ENCODE measurements at places on chromosomes 4 and X.

DNA sequence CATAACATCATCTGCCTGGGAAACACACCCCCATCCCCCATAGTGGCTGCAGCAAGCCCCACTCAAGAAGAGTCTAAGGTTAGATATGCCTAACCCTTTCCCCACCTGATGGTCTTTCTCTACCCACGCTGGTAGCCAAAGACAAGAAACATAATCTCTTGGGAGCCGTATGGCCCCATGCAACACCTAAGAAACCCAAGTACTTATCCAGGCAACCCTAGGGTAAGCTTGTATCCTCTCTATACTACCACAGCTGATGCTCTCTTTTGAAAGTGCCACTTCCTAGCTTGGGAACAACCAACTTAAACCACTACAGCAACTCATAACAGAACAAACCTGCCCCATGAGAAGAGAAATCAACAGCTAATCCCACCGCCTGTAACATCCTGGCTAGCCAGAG is 161.1 kb downstream of the MSN start:
- DNase-seq, result no peak

DNA sequence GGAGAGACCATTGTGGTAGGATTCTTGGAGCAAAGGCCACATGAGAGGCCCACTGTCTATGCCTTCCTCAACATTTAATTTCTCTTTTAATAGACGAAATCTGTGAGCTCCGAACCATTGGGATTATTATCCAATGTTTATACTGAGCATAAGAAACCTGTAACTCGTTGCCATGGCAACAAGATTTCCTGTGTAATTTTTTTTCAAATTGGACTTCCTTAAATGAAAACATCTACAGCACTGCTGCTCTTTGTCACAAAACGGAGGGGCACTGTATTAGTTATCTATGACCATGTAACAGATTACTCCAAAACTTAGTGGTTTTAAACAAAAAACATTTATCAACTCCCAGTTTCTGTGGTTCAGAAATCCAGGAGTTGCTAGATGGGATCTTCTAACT is 38.7 kb downstream of the PPP1R2C start:
- DNase-seq, result no peak

- no peak for DNase-seq
These were observed 3.5 kb upstream of the PGRMC2 start for GRCh38 chr4:128291096-128291495.

DNA sequence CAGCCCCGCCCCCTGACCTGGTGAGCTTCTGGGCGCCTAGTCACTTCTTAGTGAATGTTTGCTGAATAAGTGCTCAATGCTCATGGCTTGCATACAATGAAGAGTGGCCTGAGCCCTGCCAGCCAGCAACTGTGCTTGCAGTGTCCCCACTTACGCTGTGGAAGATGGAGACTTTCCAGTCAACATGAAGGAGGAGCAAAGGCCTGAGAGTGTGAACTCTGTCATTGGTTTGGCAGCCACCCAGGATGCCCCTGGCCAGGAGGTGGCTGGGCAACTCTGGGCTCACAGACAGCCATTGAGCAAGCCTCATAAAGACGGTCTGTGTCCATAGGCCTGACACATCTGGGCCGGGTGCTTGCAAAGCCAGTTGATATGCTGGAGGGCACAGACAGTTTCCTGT is 72.1 kb upstream of the MAMLD1 start:
- DNase-seq, result no peak

GRCh38 chr4:141599853-141600252 is 36.5 kb upstream of the IL15 start:
- no peak for DNase-seq

DNA sequence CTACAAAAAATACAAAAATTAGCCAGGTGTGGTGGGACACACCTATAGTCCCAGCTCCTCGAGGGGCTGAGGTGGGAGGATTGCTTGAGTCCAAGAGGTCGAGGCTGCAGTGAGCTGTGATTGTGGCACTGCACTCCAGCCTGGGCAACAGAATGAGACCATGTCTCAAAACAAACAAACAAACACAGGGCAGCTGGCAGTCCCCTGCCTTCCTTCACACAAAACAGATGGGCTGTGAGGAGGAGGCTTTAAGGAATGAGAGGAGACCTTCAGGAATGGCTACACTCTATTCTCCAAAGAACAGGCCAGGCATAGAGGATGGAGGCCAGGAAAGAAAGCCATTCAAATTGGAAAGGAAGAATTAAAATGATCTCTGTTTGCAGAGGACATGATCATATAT is 65.6 kb upstream of the MAML3 start:
- DNase-seq, result no peak

- no peak for DNase-seq
These were observed 186.6 kb downstream of the SOX3 start for GRCh38 chrX:140318296-140318695.

DNA sequence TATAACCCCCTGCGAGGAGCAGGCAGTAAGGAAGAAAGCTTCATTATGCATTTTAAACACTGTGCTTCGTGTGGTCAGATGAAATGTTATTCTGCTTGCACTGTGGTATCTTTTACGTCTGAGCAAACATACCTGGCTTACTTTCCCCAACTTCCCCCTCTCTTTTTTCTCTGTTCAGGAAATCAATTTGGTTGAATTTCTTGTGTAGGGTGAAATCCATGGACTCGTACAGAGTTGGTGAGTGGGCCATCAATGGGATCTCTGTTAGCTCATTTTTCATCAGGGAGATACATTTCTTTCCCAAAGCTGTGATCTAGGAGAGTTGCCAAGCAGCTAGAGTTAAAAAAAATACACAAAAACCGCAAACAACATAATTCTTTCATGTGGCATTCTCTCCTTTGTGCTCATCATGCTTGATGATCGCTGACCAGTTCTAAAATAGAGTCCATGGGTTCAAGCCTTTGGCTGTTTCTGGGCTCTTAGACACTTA is 98.5 kb downstream of the FRAS1 start:
- no peak for DNase-seq

DNA sequence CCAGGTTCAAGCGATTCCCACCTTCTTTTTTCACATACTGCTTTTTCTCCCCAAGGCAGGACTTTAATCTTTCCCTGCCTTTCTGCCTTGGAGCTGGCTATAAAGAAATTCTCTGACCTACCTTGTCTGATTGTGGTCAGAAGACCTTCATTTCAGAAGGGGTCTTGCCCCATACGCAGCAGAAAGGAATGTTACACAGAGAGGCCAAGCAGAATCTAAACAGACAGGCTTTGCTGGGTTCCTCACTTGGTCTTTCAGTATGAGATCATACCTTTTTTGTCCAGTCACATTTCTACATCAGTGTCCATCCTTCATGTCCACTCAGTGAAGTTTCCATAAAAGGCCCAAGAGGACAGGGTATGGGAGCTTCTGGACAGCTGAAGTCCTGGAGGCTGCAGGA is 108.3 kb upstream of the RBPJ start:
- no peak for DNase-seq

GRCh38 chr4:99857307-99857706 is 36.9 kb downstream of the LAMTOR3 start:
- DNase-seq, result no peak

GRCh38 chr4:169153481-169154087 is 117.2 kb downstream of the SH3RF1 start:
- no peak for DNase-seq

DNA sequence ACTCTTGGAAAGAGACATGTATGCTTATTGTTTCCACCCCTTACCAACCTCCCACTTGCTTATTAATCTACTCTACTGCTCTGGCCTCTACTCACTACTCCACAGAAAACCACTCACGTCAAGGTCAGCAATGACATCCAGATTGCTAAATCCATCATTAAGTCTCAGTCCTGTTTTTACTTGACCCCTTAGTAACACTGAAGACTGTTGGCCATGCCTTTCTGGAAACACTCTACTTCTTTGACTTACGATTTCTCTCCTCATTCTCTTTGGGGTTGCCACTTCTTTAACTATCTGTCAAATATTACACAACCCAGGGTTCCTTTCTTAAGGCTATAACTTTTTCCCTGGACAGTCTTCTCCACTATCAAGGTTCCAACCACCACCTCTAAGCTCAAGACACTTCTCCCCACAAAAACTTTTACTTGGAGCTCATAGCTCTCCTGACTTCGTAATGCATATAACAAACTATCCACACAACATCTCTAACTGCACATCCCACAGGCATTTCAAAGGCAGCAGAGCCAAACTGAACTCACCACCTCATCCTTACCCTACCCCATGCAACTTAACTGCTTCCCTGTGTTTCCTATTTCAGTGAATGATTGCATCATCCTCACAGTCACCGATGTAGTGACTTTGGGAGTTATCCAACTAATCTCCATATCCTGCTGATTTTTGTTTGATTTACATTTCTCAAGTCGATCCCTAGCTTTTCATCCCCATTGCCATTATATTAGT is 15.8 kb upstream of the MAGEA4 start:
- DNase-seq, result no peak

DNA sequence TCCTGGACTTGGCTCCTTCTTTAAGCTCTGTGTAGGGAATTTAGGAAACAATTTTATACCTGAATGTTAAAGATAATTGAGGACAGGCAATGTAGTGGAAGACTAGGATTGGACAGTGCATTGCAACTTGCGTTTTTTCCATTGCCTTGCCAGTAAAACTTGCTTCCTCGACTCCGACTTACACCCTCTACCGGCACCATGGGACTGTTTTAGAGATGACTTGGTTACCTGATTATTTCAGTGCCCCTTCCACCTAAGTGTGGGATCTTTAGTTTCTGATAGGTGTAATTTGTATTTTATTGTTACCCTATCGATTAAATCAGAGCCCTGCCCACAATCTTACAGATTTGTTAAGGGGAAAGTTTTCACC is 1.2 kb downstream of the PRPS1 start:
- no peak for DNase-seq

DNA sequence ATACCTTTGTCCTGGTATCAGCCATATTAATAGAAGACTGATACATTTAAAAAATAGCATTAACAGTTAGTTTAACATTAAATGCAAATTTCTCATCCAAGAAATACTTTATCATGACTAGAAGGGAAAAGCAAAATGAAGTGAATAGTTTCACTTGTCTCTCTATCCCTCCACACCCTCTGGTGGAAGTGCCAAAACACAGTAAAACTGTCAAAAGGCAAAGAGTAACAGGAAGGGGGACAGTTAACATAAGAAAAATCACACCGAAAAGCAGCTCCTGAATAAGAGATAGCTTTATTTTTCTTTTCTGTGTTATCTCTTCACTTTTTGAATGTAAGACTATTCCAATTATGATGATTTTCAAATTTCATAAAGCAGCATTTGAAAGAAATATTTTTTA is 187.2 kb downstream of the FBXW7 start:
- no peak for DNase-seq

- no peak for DNase-seq
These were observed 32.3 kb downstream of the BCOR start for GRCh38 chrX:40065296-40066046.

- DNase-seq, result no peak
These were observed at the start of gene EFHC2 for GRCh38 chrX:44343412-44344141. Gene EFHC2, minus strand, starts transcription at chrX:44343672. Its CDS starts 84 bp downstream, at chrX:44343588.

DNA sequence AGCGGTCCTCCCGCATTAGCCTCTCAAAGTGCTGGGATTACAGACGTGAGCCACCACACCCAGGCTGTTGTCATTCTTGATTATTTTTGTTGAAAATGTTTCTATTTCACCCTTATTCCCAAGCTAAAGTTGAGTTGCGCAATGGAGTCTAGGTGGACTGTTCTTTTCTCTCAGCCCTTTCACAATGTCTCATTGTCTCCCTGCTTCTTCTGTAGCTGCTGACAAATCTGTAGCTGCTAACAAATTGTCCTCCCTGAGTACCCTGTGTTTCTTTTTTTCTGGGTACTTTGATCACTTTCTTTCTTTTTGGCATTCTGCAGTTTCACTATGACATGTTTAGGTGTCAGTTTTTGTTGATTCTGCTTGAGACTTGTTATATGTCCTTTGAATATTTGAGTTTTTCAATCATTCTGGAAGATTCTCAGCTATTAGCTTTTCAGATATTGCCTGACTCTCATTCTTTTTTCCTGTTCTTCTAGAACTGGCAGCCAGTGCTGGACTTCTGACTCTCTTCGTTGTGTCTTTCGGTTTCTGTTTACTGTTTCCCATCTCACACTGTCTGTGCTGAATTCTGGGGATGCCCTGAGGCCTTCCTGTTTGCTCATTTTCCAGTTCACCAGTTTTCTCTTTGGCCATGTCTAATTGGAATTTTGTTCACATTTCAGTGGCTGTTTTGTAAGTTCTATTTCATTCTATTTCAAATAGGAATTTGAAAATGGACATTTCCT is 6.6 kb downstream of the ABCD1 start:
- DNase-seq, result no peak

DNA sequence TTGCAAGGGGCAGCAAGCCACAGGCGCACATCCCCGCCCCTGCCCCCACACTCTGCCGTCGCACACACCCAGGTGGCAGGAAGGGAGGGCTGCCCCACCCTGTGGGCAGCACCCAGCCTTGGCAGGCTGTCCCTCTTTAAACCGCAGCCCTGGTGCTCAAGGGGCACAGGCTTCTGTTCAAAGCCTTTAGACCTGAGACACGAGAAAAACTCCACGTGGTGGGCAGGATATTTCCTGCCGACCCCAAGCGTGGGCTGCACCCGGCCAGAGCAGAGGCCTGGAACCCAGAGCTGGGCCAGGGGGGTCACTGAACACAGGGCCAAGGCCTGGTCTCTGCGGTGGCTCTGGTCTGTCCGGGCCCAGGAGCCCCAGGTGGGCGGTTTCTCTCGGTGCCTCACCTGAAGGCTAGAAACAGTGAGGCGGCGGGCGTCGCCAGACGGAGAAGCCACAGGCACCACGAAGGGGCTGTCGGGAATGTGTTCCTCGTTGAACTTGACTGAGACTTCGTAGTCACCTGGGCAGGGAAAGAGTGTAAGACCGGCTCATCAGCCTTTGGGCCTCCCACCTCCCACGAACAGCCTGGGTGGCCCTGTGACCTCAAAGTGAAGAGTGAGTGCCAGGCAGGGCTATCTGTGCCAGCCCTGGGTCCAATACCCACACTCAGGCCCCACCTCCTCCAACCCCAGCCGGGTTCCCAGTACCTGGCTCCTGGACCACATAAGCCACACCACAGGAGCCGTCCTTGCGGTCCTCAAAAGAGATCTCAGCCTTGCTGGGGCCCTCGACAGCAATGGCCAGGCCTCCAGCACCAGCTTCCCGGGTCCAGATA is 23.0 kb downstream of the FLNA start:
- DNase-seq, result no peak

DNA sequence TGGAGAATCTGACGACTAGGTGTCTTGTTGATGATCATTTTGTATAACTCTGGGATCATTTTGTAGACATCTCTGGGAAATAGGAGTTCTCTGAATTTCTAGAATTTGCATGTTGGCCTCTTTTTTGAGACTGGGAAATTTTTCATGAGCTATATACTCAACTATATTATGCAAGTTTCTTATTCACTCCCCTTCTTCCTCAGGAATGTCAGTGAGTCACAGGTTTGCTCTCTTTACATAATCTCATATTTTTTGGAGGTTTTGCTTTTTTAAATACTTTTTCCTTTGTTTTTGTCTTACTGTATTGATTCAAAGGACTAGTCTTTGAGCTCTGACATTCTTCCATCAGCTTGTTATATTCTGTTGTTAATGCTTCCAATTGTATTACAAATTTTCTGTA is 1324.2 kb downstream of the TECRL start:
- no peak for DNase-seq

GRCh38 chr4:3741217-3742011 is 24.8 kb upstream of the ADRA2C start:
- no peak for DNase-seq

Data from stimulated activated CD8-positive, alpha-beta memory T cell treated with anti-CD3 and anti-CD28 coated beads, Interleukin-4, amount 100 ng/mL, for 1 hour (primary cell).